ENCODE measurements at places on chromosomes 4 and X.

- no peak for DNase-seq
Observed at GRCh38 chr4:7195546-7196287, 3.4 kb downstream of the SORCS2 start.

- no peak for DNase-seq
Observed at GRCh38 chr4:106019771-106020170, 124.5 kb downstream of the NPNT start.

DNA sequence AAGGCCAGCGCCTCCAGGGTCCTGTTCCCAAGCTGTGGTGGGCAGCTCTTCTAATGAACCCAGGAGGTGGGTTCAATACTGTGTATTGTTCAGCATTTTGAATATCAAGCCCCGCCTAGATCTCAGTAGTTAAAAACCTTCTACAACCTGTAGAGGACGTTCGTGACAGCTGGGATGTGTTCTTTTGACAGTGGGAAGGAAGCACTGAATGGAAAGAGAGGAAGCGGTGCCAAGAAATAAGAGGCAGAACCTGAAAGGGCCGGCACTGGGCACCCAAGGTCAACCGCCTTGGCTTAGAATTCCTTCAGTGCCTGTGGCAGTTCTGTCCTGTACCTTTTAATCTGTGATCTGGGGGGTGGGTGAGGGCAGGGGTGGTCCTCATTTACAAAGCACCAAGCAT is 73.1 kb downstream of the CC2D2A start:
- DNase-seq: no peak

DNA sequence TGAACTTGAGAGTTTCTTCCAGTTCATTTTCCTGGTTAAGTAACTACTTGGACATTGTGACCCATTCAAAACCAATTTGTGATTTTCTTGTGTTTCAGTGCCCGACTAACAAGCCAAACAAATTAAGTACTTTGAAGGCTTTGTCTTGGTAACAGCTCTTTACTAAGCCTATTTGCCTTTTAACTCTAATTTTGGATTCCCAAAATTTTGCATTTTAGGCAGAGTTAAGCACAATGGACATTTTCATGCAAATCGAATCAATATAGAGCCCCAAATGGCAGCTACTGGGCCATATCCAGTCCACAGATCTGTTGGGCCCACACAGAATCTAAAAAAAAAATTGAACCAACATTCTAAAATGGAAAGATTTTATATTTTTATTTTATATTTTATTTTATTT is 31.4 kb upstream of the CHRNA9 start:
- DNase-seq: no peak

- no peak for DNase-seq
Observed at GRCh38 chr4:147755561-147756295, 23.8 kb downstream of the ARHGAP10 start.

- DNase-seq: no peak
Observed at GRCh38 chrX:50617183-50617582, 146.6 kb upstream of the DGKK start.

DNA sequence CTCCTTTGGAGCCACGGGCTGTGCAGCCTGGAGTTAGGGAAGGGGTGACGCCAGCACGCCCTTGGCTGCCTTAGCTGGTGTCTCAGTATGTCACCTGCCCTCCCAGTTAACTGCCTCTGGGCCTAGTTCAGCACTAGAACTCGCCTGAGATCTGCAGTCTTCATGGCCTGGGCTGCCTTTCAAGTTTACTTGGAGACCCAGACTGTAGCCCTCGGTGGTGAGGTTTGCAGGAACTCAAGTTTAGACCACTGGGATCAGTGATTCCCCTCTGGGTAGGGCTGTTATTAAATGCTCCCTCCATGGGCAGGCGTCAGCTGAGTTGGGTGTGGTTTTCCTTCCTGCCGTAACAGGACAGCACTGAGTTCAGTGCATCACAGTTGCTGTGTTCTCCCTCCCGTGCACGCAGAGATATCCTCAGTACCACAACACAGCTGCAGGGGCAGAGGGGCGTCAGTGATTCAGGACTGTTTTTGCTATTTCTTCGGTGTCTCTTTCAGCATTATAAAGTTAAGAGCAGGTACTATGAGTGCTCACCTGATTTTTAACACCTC is 30.5 kb downstream of the PLAC8 start:
- no peak for DNase-seq

DNA sequence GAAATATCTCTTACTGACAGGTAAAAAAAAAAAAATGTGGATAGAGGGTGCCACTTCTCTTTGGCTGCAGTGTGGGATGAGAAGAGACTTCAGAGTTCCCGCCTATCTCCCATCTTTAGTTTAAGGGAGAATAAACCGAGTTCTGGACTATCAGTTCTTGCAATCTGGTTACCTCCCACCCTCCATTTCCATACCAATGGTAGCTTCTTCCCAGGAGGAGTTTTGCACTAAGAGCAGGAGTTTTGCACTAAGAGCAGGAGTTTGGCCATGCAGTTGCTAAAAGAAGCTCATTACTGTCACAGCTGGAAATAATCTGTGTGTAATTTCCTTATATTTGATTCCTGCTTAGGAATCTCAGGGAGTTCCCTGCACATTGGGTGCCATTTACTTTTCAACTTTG is 10.8 kb upstream of the GUCY1B1 start:
- DNase-seq: no peak

- DNase-seq: no peak
Observed at GRCh38 chr4:158771776-158772175, 3.0 kb downstream of the FNIP2 start.

- DNase-seq: no peak
Observed at GRCh38 chr4:170080496-170080895, 9.3 kb downstream of the AADAT start.

DNA sequence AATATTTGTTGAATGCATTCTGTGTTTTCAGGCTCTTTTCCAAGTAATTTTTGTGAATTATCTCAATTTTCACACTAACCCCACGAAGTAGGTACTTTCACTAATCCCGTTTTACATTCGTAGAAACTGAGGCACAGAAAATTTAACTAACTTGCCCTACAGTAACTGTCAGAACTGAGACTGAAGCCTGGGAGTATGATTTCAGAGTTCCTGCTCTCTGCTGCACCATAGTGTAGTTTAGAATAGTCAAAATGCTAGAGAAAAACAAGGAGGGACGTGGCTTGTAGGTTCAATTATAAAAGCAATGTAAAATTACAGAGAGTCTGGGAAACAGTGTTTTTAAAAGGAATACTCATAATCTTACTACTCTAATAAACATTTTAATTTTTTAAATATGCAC is 2.2 kb downstream of the CLCN3 start:
- no peak for DNase-seq

DNA sequence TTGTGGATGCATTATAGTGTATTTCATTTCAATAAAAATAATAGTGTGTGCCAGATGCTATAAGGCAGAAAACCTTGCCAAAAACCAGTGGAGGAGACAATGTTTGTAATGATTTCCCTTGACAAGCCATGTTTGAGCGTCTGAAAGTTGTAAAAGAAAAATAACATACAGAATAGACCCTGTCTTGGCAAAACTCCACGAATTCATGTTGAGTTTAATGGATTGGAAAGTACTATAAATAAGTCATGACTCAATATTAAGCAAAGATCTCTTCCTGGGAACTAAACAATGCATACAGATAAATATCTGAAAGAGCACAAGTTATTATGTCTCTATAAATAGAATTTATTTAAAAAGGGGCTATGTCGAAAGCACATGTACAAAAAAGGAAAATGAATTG is 543.5 kb downstream of the GABRG1 start:
- DNase-seq: no peak

GRCh38 chrX:48956728-48957414 is 536 bp downstream of the OTUD5 start:
- no peak for DNase-seq

DNA sequence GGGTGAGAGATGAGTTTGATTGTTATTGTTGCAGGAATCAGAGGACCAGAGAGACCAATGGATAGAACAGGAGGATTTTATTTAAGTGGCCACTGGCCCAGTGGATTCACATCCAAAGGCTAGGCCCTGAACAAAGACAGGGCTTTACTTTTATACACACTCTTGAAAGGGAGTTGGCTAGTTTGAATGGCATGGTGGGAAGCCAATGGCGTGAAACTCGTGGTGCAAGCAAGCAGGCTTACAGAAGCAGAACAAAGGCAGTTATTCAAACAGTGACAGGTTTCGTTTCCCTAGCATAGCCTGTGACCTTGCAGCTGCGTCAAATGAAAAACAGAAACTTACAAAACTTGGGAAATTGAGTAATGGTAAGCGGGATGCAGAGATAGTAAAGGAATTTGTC is 110.2 kb upstream of the PRDX4 start:
- DNase-seq: no peak

DNA sequence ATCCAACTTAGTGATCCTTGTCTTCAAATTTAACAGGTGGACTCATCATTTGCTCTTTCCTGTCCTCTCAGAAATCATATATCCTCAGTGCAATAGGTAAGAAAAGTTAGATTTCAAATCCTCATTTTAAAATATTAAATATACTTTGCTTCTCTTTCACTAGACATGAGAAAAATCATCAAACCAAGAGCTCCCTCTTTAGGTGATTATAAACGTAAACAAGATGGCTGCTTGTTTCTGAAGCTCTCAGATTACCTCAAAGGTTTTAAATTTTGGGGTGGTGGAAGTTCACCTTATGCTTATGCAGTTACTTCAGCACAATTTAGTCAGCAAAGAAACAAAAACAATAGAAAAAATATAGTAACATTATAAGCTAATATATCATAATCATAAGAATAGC is 27.3 kb downstream of the CSN3 start:
- no peak for DNase-seq

DNA sequence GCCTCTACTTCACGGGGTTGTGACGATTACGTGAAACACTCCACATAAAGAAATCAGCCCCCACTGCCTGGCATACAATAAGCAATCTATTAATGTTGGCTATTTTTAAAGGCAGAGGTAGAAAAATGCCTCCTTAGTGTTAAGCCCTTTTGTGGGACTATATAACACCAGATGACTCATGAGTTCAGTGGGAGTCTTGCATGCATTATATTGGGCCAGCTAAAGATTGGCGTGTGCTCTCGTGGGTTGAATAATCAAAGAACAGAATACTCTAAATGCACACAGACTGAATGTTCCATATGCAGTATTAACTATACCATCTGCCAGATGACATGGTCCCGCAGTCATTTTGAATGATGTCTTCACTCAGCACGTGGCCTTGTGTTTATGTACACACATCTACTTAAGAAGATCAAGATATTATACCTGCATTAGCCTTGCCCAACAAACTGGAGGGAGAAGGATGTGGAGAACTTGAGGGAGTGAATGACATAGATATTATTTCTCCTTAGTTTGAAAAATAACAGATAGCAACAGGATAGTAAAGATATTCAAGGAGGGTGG is 85.0 kb upstream of the MYOZ2 start:
- DNase-seq: no peak

DNA sequence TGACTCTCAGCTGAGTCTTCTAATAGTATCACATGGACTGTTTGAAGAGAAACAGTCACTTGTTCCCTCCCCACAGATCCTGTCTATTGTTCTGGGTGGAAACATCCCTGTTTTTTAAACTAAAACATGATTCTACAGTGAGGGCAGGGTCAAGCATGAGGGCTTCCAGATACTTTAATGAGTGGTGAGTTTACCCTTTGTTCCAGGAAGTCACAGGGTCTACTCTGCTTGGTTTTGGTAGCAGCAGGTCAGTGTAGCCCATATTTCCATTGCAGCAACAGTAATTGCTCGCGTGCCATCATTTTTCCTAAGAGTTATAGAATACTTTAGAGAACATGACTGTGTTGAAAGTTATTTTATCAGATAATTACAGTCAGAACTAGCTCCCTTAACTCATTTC is 87.4 kb downstream of the ZNF732 start:
- no peak for DNase-seq

DNA sequence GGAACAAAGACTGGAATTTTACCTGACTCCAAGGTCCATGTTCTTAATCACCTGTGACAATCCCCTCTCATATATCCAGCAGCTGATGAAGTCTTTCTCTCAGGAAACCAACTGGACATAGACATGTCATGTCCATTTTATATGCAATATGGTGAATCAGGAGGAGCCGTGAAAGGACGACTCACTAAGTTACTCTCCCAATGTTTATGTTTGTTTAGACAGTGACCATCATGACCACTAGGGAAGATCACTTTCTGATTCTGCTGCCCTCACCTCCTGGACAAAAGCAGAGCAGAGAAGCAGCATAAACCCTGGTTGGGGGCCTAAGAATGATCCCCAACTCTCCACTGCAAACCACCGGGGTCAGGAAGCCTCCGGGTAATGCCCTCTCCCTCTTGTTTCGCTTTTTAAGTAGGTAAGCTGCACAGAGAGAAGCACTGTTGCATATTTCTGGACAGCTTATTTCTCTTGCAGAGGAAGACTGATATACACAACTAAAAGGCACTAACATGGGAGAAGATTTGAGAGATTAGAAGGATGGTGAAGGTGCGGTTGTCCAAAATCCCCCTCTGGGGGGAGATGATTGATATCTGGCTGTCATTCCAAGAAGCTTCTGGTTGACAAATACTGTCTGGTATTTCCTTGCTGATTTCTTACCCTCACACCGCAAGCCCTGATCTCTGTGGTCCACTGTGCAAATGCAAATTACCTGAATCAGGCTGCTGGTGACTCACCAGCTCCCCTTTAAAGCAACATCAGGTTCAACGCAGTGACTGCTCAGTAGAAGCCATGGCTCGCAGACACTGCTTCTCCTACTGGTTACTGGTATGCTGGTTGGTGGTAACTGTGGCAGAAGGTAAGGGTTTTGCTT is at the start of gene ODAPH:
Gene ODAPH (plus strand): TSS at position 773 of the 871 bp plus-strand sequence. CDS start 17 bp downstream, at position 790.
- DNase-seq: no peak

DNA sequence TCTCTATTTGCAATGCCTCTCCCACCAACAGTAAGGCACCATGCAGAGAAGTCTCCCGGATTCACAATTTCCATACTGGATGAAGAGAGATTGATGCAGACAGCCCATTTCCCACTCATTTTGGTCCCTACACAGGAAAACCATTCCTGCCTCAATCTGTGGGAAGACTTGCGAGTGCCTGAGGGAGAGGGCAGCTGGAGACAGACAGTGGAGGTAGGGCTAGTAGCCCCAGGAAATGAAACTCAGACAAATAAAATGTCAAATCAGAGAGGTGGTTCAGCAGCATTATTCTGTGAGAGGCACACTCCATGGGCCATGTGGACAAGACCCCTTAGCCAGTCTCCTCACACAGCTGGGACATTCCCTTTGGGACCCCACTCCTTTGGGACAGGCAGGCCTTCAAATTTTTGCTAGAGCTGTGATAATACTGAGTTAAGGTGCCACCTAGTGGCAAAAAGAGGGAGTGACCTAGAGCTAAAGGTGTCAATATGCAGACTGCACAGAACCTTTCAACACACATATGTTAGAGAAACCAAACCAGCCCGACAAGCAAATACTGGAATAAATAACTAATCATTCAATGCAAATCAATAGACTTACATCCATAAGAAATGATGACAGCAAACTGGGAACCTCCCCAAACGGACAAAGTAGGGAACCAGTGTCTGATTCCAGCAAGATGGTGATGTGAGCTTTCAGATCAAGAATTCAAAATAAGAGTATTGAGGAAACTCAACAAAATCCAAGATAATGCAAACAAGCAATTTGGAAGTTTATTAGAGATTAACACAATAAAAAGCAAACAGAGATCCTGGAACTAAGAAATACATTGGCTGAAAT is 1865.3 kb upstream of the AGA start:
- DNase-seq: no peak
